ENCODE measurements at places on chromosomes 3 and 15.

DNA sequence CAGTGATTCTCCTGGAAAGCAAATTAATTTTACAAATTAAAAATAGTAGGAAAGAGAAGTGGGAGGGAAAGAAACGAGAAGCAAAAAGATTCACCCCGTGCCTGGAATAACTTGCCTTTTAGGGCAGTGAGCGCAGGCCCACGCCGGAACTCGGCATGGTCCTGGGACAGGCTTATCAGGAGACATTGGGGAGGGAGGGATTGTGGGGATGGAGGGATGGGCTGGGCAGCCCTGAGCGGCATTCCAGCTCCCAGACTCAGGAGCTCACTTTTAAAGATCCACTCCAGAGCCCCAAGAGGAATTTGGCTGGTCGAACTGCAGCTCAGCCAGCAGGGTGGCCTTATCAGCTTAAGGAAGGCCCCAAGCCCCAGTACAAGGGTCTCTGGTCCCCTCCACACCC is 117.9 kb downstream of the ADCY5 start:
- peaks cover 7% of the 10 kb centered on the region for H3K27me3 ChIP-seq
- H3K36me3 ChIP-seq = no peaks in the 10 kb centered on the region
- no peak overlapping the region for H3K27ac ChIP-seq
- no peak overlapping the region for H3K4me3 ChIP-seq
- no peak for DNase-seq
- H3K4me1 ChIP-seq = no peaks in the 10 kb centered on the region

- no peak overlapping the region for H3K4me3 ChIP-seq
- DNase-seq = no peak
- no peaks in the 10 kb centered on the region for H3K4me1 ChIP-seq
- H3K36me3 ChIP-seq = no peaks in the 10 kb centered on the region
- no peak overlapping the region for H3K27ac ChIP-seq
- H3K27me3 ChIP-seq = peaks cover 2% of the 10 kb centered on the region
Measured at GRCh38 chr3:169478566-169479313, 184.8 kb downstream of the MECOM start.

DNA sequence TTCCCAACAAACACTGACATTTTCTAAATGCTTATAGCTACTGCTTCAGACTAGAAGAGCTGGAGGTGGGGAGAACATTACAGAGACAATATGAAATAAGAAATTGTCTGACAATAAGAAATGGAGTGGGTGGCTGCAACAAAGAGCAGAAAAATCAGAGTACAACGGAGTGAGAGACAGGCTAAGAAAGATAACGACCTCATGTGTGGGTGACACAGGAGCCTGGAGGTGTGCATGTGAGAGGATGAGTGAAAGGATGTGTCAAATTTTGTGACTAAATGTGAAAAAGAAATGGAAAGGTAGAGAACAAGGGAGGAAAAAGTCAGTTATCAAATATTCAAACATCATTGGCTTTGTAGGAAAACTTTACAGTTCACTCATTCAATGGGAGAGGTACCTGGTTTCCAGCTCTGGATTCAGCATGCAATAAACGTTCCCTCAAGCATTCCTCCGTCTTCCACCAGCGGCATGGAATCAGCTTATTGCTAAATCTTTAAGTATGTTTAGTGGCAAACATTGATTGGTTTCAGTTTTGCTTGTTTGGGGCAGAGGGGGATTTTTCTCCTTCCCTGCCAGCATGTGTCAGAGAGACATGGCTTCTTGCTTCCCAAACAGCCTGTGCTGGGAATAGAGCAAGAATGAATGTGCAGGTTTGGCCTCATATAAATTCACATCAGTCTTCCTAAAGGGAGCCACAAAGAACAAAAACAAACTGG is 103.8 kb upstream of the CHRM5 start:
- H3K4me3 ChIP-seq = no peak overlapping the region
- no peak for DNase-seq
- H3K4me1 ChIP-seq = no peaks in the 10 kb centered on the region
- peaks cover 34% of the 10 kb centered on the region for H3K36me3 ChIP-seq
- no peak overlapping the region for H3K27ac ChIP-seq

GRCh38 chr15:68830141-68830785 is 9.6 kb upstream of the ANP32A start:
- H3K27me3 ChIP-seq = peaks cover 21% of the 10 kb centered on the region
- no peaks in the 10 kb centered on the region for H3K4me1 ChIP-seq
- H3K27ac ChIP-seq = no peak overlapping the region
- DNase-seq = no peak
- H3K36me3 ChIP-seq = no peaks in the 10 kb centered on the region
- H3K4me3 ChIP-seq = no peak overlapping the region

- no peak overlapping the region for H3K27ac ChIP-seq
- no peaks in the 10 kb centered on the region for H3K4me1 ChIP-seq
- H3K36me3 ChIP-seq = no peaks in the 10 kb centered on the region
- no peaks in the 10 kb centered on the region for H3K27me3 ChIP-seq
Measured at GRCh38 chr3:186381424-186382216, 19.6 kb upstream of the DGKG start.

DNA sequence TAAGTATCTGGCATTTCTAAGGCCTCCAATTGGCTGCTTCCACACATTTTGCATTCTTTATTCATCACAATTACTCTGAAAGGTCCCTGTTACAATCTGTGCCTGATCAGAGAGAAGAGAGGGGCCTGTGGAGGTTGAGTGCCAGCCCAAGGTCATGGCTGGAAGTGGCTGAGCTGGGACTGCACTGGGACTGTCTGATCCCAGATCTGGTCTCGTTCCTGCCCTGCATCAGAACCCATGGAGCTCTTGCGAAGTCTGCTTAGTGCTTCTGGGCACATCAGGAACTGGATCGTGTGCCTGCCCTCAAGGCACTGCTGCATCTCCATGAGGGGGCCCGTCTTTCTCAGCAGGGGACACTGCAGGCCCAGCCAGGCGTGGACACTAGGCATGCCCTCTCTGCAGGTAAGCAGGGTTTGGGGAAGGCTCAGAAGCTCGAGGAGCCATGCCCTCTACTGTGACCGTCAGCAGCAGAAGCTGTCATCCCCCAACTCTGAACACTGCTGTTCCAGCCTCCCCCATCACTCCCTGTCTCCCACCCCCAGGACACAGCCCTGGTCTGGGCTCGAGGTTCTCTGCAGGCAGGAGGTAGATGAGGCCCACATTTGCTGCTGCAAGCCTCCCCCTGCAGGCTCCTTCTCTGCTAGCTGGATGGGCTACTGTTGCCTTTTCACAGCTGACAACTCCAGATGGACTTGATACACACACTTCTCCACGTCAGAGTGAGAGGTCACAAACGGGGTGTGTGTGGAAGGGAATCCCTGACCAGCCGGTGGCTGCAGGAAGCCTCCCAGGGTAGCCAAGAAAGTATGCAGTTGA is 96.5 kb upstream of the PRR23E start:
- no peak overlapping the region for H3K4me3 ChIP-seq
- no peaks in the 10 kb centered on the region for H3K36me3 ChIP-seq
- DNase-seq = no peak

DNA sequence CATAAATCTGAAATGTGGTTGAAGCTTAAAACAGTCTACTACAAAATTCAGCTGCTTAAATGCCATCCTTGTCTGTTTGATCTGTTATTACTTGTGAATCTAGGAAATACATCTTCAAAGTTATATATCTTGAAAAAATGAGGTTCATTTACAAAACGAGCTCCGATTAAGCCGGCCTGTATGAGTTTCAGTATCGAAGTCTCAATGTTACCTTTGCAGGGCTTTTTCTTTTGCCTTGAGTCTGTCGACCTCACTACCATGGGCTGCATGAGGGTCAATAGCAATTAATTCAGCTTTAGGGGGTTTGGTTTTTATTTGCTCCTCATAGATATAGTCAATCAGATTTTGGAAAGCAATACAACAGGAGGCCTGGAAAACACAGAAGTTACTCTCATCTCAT is 23.2 kb downstream of the ERICH6 start:
- H3K27ac ChIP-seq = no peak overlapping the region
- no peaks in the 10 kb centered on the region for H3K4me1 ChIP-seq
- no peaks in the 10 kb centered on the region for H3K27me3 ChIP-seq
